ENCODE measurements at places on chromosomes 3 and 15.
A peak's percentile ranks its signal among the peaks of the same experiment; 100 is the strongest.

- DNase-seq: no peak
Observed at GRCh38 chr15:45645026-45645980, 10.5 kb downstream of the SQOR start.

GRCh38 chr15:82647835-82648256 is 683 bp upstream of the CPEB1 start:
- no peak for DNase-seq

DNA sequence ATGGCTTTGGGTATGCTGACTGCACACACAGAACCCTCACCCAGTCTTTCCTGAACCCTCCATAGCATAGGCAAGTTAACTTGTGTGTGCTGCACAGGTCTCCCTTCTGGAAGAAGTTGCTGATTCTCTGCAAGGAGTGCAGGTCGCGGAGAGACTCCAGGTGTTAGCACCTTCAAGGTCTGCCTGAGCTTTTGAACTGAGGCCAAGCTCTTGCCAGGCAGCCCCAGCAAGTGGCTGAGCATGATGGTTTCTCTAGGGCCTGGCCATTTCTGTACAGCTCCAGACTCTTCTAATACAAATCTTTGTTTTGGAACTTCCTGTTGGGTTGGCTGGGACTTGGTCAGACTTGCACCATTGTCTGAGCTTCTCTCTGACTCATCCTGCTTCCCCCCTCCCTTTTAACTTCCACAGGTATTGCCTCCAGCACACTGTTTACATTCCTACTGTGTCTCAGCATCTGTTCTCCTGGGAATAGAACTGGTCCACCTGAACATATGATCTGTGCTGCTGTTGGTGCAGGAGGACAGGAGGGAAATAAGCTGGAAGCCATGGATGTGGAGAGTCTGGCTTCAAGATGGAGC is 53.3 kb downstream of the KY start:
- DNase-seq: no peak

GRCh38 chr3:72195895-72196294 is 410.9 kb upstream of the PROK2 start:
- no peak for DNase-seq

DNA sequence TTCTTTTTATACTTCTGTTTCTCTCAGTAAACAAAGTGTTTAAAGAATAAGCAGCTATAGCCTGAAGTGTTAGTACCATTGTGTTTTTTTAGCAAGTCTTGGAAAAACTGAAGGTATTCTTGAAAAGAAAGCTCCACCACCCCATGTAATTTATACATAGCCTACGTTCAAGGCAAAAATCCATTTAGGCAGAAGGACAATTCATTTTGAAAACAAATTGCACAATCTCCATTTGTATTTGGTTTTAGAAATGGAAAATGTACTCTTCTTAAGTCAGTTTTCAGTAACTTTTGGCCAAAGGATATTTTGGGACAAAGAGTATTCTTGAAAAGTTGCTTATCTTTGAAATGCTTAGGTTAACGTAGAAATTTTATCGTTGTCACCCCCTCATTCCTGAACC is 34.5 kb downstream of the PTPRG start:
- DNase-seq: no peak

GRCh38 chr3:52122491-52122890 is 31.7 kb downstream of the POC1A start:
- DNase-seq: no peak

DNA sequence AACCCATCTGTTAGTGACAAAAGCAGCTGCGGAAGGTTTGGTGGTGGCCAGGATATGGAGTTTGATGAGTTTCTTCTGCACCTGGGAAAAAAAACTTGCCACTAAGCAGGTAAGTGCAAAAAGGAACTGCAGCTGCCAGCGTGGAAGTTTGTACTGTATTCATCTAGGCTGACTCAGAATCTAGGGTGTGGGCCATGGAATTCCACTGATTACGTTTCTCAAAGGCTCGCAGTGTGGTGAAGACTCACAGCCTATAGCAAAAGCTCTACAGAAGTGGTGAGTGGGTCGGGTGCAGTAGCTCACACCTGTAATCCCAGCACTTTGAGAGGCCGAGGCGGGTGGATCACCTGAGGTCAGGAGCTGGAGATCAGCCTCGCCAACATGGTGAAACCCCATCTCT is 334.6 kb upstream of the GRM7 start:
- DNase-seq: no peak

DNA sequence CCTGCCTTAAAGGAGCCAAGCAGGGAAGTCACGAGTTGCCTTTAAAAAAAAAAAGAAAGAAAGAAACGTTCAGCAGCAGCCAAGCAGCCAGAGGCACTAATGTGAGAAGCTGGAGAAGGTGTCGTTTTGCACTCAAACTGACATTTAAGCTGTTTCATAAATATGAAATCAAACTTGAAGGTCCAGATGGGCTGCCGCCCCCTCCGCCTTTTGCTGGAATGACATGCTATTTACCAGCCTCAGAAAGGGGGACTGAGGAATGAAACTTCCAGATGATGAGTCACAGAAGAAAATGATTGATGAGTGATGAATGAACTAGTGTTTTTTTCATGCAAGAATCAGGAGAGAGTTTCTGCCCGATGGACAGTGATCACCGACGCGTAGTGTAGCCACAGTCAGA is 396.8 kb downstream of the IGSF11 start:
- DNase-seq: no peak

- no peak for DNase-seq
Observed at GRCh38 chr3:153614140-153614539, 452.1 kb downstream of the RAP2B start.

GRCh38 chr3:139835830-139836683 is 98.9 kb upstream of the CLSTN2 start:
- DNase-seq: no peak

DNA sequence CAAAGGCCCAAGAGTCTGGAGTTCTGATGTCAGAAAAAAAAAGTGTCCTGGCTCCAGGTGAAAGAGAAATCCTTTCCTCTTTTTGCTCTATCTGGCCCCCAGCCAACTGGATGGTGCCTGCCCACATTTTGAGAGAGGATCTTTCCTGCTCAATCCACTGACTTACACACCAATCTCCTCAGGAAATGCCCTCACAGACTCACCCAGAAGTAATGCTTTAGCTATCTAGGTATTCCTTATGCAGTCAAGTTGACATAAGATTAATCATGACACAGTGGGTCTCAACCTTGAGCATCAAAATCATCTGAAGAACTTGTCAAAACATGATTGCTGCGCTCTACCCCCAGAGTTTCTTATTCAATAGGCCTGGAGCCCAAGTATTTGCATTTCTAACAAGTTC is 31.2 kb downstream of the STRIT1 start:
- no peak for DNase-seq

DNA sequence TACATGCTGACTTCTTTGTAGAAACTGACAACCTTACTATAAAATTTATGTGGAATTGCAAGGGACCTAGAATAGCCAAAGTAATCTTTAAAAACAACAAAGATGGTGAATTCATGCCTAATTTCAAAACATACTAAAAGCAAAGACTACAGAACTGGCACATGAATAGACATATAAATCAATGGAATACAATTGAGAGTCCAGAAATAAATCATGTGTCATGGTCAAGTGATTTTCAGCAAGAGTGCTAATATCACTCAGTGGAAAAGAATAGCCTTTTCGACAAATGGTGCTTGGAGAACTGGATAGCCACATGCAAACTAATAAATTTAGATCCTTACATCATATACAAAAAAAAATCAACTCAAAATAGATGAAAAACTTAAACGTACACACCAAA is 8.7 kb downstream of the IMPG2 start:
- no peak for DNase-seq

DNA sequence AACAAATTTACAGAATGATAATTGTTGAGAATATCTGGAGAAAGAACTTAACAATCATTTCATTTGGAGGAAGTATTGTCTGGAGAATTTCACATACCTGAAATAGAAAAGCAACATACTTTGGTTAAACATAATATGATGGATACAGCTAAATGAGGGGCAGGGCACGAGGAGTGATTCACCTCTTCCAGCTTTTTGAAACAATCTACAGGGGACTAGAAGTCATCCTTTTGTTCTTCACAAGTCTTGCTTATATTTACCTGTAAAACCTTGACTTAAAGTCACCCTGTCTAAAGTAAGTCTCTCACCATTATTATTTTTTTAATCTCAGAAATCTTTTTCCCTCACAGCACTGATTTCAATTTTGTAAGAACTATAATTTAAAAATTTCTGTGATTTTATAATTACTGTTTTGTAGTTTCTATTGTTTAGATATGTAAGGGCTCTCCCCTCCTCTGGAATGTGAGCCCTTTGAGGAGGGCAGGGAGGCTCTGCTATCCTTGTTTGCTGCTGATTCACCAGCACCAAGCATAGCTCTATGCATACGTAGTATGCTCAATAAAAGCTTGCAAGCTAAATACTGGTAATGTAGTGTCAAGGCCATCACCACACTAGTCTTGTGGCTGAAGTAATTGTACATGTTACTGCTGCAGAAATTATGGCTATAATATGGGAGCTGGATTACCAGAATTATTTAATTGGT is 193.9 kb upstream of the THRB start:
- DNase-seq: no peak

DNA sequence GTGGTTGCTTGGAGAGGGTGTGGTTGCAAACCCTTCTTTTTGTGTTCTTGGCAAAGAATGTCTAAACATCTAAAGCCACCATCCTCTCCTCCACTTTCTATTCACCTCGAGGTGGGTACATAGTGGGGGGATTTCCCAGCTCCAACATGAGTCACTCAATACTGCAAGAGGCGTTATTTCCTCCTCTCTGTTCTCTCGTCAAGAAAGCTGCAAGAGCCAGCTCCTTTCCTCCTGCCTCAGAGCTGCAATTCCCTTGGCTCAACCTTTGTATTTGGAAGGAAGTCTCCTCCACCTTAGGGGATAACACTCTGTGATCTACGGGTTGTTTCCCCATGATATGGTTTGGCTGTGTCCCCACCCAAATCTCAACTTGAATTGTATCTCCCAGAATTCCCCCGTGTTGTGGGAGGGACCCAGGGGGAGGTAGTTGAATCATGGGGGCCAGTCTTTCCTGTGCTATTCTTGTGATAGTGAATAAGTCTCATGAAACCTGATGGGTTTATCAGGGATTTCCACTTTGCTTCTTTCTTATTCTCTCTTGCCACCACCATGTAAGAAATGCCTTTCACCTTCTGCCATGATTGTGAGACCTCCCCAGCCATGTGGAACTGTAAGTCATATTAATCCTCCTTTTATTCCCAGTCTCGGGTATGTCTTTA is 138.4 kb downstream of the PLCL2 start:
- peak; percentile 8 for DNase-seq

DNA sequence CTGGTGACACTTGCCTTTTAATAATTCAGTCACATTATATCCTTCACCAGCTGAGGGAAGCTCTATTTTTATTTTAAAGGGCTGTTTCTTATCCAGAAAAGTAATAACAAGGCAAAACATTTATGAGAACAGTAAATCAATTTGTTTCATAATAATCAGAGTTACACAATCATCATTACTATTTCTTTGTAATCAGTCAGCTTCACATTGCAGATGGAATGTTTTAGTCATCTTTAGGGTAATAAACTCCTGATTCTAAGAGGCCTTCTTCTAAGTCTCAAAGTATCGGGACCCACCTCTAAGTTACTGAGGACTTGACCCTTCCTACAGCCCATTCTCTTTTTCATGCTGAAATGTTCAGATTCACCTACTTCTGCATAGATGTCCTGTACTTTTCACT is 298.3 kb upstream of the TGFBR2 start:
- DNase-seq: no peak

- no peak for DNase-seq
Observed at GRCh38 chr3:101865751-101866509, 16.6 kb downstream of the NFKBIZ start.

DNA sequence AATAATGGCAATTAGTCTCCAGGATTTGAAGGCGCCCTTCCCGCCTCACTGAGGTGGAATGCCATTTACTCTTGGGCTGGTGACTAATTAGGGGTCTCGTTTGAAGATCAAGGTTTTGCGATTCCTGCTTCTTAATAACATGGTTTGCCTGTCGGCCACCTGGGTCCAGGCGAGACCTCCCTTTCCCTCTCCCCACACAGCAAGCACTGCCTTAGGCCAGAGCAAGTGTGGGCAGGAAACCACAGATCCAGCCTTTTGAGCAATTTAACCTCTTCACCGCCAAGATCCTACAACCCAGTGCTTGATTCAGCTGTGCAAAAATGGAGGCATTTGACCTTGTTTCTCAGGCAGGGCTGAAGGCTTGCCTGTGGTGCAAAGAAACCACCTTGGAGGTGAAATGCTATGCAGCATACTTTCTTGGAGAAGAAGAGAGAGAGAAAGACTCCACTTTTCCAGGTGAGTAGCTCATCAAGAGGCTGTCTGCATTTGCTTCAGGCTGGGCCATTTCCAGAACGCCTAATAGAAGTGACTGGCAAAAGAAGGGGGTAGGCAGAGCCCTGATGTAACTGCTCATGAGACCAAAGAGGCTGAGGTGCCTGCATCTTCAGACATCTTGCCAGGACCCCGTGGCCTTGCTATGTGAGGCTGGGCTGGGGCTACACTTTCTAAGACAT is 34.1 kb upstream of the WNT5A start:
- no peak for DNase-seq

DNA sequence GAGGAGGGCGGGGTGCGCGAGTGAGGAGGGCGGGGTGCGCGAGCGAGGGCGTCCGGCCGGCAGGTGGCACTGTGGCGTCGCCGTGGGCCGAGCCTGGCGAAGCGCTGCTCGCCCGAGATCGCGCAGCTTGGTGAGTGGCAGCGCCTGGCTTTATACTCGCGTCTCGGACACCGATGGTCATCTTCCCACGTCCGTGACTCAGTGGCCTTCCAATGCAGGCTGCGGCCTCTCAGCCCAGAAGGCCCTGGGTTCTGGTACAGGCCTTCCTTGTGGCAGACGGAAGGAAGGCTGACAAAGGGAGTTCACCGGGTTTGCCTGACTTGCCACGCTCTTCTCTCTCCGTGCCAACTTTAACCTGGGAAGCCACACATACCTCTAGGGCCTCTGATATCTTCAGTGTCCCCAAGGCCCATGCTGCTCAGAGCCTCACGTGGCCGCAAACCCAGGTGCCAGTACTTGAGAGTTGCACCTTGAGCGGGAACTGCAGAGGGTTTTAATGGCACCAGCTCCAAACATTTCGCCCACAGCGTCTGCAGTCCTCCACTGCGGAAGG is 195.3 kb upstream of the LYSMD4 start:
- peak; percentile 79 for DNase-seq

DNA sequence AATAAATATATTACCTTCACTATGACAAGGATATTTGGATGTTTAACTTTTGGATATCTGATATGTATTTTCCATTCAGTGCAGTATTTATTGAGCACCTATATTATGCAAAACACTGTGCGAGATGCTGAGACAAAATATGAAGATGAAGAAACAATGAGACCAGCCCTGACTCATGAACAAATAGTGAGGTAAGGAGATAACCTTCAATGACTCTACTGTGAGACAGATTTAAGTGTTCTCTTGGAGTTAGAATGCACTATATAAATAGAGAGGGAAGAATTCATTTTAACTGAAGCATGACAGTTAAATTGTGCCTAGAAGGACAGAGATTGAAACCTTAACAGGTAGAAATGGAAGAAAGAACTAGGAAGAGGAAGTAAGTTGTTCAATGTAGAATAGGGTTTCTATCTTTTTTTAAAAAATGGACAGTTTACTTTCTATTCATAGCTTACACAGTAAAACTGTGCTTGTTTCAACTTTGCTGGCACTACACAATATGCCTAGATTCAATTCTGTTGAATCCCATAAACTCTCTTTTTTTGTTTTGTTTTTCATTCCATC is 124.2 kb downstream of the ZBTB20 start:
- DNase-seq: no peak

- DNase-seq: no peak
Observed at GRCh38 chr3:4856986-4857385, 122.3 kb upstream of the BHLHE40 start.

GRCh38 chr3:33117461-33117860 is 3.6 kb downstream of the CRTAP start:
- no peak for DNase-seq
